ENCODE measurements at places on chromosomes 7 and 10.

DNA sequence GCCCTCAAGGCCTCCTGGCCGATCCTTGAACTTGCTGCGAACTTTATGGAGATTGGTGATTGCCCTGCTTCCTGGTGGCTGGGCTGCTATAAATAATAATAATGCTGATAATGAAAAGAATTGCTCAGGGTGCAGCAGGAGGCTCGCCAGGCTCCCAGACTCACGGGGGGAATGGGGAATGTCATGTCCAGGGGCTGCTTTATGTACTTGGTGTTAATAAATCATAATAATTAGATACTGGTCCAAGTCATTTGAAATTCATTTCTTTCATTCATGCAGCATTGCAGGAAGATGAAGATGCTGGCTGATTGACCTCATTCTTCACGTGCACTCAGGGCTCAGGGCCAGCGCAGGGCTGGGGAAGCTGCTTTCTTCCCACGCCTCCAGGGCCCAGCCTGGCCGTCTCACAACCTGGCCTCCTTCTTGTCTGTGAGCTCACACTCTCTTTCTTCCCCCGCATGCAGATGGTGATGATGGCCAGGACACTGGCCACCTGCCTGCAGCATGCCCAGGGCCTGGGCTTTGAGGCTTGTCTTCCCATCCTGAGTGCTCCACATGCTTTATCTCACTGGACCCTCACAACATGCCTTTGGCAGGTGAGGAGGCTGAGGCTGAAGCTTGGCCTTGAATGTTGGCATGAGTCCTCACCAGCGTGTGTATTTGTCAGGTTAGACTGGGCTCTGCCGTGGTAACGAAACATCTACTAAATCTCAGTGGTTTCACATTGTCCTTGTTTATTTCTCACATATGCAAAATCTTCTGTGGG lies 138.4 kb upstream of the TNS3 start:
- DNase-seq, result no peak

GRCh38 chr10:72058989-72059842 lies 29.1 kb downstream of the SPOCK2 start:
- DNase-seq, result no peak

- no peak for DNase-seq
These were observed 18.5 kb downstream of the PARP12 start for GRCh38 chr7:140044251-140044650.

- DNase-seq, result no peak
These were observed 125.4 kb downstream of the KCNMA1 start for GRCh38 chr10:77512219-77512578.

DNA sequence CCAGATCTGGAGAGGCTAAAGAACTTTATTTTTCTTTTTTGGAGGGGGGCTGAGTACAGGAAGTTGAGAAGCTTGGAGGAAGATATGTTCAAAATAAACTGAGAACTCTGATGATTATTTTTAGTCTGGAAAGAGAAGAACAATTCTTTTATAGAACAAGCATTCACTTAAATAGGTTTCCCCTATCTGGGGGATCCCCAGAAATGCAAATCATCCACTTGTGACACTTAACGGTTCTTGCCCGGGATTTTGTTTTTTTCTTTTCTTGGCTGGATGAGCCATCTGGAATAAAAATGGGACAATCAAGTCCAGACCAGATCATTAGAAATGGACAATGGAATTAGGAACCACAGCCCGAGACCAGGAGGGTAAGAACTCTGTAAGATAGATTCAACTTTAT lies 95.9 kb upstream of the EGR2 start:
- DNase-seq, result no peak

GRCh38 chr10:24723788-24724380 lies at the start of gene ARHGAP21:
TSS of gene ARHGAP21 (minus strand) at chr10:24723887. CDS start at chr10:24721899, 1,988 bp downstream.
- DNase-seq, result no peak

GRCh38 chr10:43685744-43686143 lies 37.1 kb upstream of the ZNF32 start:
- no peak for DNase-seq

DNA sequence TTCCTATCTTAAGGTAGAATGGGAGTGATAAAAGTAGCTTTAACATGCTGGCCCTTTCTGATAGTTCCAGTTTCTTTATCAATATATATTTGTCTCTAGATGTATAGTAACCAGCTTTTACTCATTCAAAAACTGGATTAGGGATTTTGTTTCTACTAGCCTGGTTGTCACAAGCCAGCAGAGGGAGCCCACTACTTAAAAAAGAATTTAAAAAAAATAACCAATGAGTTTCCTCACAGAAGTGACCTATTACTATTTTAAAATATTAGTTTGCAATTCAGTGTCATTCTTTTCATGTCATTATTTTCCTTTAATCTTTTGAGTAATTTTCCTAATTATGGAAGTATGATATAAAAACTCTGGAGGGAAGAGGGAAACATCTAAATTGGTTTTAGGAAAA lies 142.1 kb downstream of the PHTF2 start:
- DNase-seq, result no peak

- DNase-seq, result no peak
These were observed 40.9 kb upstream of the ZNF365 start for GRCh38 chr10:62333135-62333889.

DNA sequence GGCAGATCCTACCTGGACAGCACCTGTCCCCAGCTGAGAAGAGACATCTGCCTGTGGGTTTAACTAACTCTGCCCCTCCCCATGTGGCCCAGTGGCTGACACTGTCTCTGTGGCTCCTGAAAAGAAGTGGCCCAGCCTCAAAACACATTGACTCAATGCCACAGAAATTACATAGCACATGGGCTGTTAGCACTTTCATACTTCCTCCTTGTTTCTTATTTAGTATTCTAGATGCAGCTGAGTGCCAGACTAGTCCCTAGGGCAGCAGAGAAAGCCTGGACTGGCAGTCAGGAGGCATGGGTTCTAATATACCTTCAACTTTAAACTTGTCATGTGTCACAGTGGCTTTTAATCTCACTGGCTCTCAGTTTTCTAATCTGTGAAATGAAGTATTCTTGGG lies 171.0 kb downstream of the TRIL start:
- DNase-seq, result no peak

DNA sequence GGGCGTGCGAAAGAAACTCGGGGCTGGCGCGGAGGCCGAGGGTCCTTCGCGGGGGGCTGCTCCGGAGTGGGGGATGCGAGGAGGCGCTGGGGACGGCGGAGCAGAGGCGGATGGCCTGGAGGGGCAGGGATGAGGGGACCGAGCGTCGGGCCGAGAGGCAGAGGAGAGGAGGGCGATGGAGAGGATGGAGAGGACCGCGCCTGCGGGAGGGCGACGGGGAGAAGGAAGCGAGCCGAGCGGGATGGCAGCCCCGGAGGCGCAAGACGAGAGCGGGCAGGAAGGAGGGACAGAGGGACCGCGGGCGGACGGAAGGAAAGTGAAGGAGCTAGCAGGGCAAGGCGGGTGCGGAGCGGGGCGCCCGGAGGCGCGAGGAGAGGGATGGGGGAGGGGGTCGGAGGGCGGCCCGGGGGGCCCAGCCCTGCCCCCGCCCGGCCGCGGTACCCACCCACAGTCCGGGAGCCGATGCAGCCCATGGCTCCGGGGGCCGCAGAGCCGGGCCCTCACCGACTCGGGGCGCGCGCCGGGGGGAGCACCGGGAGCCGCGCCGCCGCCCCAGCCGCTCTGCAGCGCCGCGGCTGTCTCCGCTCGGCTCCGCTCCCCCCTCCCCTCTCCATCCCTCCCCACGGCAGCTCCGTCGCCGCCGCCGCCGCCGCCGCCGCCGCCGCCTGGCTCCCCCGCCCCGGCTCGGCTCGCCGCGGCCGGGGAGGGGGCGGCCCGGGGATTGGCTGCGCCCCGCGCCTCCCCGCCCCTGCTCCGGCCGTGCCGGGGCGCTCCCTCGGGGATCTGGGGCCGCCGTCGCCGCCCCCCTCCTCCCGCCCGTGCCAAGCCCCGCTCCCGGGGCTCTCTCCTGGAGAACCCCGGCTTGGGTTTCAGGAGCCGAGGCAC lies at the start of gene FAM131B:
Gene FAM131B, minus strand, starts transcription at position 583 of the 885 bp plus-strand sequence. Its CDS starts 110 bp downstream, at position 473.
- DNase-seq, result no peak

DNA sequence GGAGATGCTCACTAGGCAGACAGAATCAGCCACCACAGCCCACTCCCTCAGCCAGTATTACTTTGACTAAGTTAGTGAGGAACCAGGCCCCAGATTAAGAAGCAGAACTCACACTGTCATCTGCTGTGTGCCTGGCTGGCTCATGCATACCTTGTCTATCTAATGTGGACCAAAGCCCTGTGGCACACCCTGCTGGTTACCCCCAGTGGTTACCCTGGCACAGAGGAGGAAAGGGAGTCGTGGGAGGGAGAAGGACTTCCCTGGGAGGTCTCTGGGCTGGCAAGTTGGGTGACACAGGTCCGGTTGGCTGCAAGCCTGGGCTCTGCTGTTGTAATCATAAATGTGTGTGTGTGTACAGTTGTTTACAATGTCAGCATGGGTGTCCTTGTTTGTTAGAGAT lies 7.5 kb upstream of the SH2D4B start:
- no peak for DNase-seq

- no peak for DNase-seq
These were observed 22.4 kb upstream of the PPA1 start for GRCh38 chr10:70255329-70256299.

- no peak for DNase-seq
These were observed 18.7 kb downstream of the SSMEM1 start for GRCh38 chr7:130226333-130226732.

- DNase-seq, result no peak
These were observed 15.0 kb downstream of the MTERF1 start for GRCh38 chr7:91865511-91865910.

DNA sequence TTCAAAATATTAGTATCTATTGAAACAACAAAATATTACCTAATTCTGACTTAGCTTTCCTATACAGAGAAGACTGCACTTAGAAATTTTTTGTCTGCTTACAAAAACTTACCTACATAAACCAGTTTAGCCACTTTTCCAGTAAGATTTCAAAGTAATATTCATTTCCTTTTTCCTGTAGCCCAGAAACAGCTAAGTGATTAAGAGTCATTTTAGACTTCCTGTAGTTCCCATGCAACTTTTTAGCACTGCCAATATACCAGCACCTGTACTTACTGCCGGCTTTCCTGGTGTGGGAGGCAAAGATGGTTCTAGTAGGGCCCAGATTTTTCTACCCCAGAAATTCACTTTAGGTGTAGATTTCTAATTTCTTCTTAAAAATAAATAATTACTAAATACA lies 21.8 kb downstream of the NT5C2 start:
- DNase-seq, result no peak

- DNase-seq, result no peak
These were observed 14.6 kb upstream of the NUB1 start for GRCh38 chr7:151327022-151327421.

DNA sequence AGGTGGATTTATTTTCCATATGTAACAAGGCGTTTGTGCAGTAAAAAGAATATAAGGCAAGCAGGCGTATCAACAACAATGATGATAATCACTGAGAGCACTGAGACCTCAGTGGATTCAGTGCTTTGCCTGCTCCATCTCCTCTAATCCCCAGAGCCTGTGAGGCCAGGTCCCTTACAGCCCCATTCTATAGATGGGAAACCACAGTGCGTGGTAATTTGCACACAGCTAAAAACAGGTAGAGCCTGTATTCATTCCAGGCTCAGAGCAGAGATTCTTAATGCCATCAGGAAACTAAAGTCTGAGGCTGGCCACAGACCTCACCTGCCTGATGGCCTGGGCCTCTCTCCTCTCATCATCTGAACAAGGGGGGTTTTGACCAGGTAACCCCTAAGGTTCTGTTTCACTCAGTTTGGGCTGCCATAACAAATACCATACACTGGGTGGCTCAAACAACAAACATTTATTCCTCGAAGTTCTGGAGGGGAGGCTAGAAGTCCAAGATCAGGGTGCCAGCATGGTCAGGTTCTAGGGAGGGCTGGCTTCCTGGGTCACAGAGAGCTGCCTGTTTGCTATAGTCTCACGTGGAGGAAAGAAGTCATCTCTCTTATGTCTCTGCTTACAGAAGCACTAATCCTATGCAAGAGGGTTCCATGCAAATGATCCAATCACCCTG lies 10.3 kb upstream of the RASSF4 start:
- DNase-seq, result no peak

DNA sequence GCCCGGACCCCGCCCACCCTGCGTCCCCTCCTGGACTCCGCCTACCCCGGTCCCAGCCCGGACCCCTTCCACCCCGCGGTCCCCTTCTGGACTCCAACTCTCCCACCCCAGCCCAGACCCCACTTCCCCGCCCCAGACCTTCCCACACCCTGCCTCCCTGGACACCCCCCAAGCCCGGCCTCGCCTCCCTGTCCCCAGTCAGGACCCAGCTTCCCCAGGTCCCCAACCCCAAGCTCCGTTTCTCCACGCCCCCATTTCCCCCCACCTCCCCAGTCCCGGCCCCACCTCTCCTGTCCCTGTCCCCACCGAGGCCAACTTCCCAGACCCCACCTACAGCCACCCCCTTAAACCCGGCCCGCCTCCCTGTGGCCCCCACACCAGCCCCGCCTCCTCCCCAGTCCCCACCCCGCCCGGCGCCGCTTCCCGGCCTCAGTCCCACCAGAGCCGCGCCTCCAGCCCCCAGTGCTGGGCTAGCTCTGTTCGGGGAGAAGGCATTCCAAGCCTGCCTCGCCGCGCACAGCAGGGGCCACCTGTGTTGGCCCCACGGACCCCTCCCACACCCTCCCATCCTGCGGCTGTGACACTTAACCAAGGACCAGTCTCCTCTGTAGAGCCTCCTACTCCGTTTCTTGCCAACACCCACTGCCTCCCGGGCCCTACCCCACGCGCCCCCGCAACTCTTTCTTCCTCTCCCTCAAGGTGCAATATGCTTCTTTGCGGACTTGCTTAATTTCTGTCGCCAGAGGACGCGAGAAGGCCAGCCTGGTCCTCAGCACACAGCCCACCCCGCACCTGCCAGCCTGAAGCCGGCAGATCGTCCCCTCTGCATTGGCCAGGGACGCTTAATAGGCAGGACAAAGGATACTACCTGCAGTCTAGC lies 736 bp upstream of the ITIH5 start:
- DNase-seq, result no peak

DNA sequence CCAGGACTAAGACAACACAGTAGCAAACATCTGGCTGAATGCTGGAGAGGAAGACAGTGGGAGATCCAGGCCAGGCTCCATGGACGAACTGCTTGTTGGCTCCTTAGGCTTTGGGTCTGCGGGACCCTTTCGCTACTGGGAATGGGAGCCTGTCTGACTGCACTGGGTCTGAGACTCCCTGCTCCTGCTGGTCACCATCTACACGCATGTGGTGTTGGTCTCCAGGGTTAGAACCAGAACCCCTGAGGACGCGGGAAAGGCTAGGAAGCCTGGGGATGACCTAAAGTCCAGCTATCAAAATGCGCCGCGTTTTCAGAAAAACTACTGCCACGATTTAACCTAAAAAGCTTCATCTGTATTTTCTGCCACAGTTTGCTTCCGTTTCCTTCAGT lies 817 bp upstream of the DNAJB6 start:
- DNase-seq, result no peak

DNA sequence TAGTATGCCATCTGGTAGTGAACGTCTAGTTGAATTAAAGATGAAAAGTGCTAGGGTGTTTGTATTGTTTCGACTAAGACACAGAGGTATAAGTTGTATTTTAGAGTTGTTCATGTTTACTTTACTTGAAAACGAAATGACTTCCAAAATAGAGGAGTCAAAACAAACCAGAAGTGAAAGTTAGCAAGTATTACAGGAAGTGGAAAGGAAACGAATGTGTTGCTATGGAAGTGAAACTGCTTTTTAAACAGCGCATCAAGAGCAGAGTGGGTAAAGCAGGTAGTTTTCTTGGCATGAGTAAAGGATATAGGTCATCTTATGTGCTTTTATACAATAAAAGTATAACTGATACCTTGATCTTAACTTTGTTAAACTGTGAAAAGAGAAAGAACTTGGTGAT lies 20.0 kb upstream of the GALNTL5 start:
- no peak for DNase-seq

GRCh38 chr7:117072620-117073118 lies 119.4 kb downstream of the ST7 start:
- DNase-seq, result no peak
